ENCODE measurements at places on chromosomes 6 and 20. TPM values are rescaled to one million over a fixed set of nuclear protein-coding genes. Genes with fewer than 3 reads are reported as not detected.

DNA sequence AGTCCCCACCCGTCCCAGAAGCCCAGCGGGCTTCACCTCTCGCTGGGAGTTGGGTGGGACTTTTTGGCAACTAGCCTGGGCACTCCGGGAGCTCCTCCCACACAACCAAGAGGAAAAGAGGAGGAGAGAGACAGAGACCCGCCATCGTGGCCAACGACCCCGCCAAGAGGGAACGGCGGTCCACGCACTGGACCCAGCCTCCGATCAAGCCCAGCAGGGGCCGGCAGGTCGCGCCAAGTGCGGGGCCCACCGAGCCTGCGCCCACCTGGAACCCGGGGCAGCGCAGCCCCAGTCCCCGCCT, 3.0 kb upstream of the TMEM14C start:
- DNase-seq = no peak

GRCh38 chr20:51535674-51536073, 6.8 kb downstream of the NFATC2 start:
- DNase-seq = no peak

GTSF1L gene
- total RNA-seq = not detected

RGS19 gene
- total RNA-seq = 43.2 TPM

DCDC2 gene
- total RNA-seq = not detected

SERAC1 gene
- 7.8 TPM for total RNA-seq

All from activated CD4-positive, alpha-beta memory T cell treated with anti-CD3 and anti-CD28 coated beads for 36 hours (primary cell).